Activated B cell treated with CpG ODN at 0.5 μM for 24 hours (primary cell): ENCODE measurements at places on chromosomes 2 and 18. TPM values are rescaled to one million over a fixed set of nuclear protein-coding genes. Genes with fewer than 3 reads are reported as not detected.

TWIST2 gene
- total RNA-seq: not detected in 2 replicates

GPR155 gene
- total RNA-seq: 2.8 TPM in 2 replicates

ASPRV1 gene
- total RNA-seq: 0.47 and 0.56 TPM in 2 replicates

DCDC2C gene
- not detected in 2 replicates for total RNA-seq

GRB14 gene
- 0.71 TPM in 1 of 2 replicates, not detected in the other for total RNA-seq

DNA sequence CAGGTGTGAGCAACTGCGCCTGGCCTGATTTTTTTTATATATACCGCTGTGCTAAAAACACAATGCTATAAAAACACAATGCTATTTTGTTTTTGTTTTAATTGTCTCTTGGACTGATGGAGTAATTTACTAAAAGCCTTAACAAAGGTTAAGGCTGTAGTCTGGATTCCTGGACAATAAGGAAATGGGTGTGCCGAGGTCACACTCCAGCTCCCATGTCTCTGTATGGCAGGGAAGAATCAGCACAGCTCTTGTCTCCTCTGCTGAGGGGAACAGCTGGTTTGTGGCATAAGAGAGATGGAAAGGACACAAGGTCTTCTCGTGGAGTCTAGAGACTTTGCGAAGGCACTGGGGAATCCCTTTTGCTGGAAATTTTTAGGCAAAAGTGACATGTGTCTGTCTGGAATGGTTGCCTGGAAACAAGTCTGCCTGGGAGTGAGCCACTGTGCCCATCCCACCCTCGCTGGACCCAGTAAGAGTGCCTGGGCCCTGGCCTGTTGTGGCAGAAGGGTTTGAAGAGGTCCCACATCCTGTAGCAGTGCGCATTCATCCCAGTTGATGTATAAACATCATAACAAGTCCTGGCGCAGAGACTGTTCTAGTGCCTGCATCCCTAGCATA, 73.1 kb downstream of the MAPK4 start:
- no peak overlapping the region for H3K4me3 ChIP-seq
- no peak overlapping the region for H3K27ac ChIP-seq
- no peaks in the 10 kb centered on the region for H3K36me3 ChIP-seq
- no peak for DNase-seq

DNA sequence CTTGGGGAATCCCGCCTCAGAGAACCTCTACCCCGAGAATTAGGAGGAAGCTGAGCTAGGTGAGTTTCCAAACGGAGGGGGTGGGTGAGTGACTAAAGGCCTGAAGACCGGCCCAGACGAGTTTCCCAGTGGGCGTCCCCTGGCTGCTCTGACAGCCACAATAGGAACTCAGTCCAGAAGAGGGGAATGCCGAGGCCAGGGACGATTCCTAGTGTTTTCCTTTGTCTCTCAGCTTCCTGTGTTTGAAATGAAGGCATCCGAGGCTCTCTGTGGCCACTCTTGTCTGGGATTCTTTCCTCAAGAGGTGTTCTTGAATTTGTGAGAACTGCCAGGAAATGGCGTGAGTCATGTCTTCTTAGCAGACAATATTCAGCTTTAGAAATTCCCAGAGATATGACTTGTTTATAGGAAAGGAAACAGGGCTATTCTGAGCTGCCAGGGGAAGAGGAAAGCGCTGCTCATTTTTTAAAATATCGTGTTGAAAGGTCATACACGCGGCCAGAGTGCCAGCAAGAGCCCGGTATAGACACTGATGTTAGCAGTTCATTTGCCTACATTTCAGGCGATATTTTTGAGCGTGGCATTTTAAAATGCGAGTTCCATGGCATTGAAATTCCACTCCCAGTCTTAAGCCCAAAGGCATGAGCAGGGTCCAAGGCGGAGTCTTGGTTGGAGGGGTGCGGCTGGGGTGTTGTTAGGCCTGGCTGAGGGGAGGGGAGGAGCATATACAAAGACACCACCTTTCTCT, 169.1 kb upstream of the KLF7 start:
- H3K27ac ChIP-seq: peak overlapping the region; percentile 68
- H3K27me3 ChIP-seq: no peaks in the 10 kb centered on the region
- H3K4me3 ChIP-seq: peak overlapping the region; percentile 57
- DNase-seq: no peak
- peaks cover 48% of the 10 kb centered on the region for H3K4me1 ChIP-seq

- DNase-seq: no peak
- H3K27ac ChIP-seq: no peak overlapping the region
- H3K36me3 ChIP-seq: no peaks in the 10 kb centered on the region
- peaks cover 6% of the 10 kb centered on the region for H3K4me1 ChIP-seq
- no peak overlapping the region for H3K4me3 ChIP-seq
- H3K27me3 ChIP-seq: no peaks in the 10 kb centered on the region
Observed at GRCh38 chr2:218079943-218080913, 11.2 kb downstream of the RUFY4 start.

- no peak overlapping the region for H3K4me3 ChIP-seq
- no peak for DNase-seq
- no peak overlapping the region for H3K27ac ChIP-seq
- peaks cover 6% of the 10 kb centered on the region for H3K36me3 ChIP-seq
- no peaks in the 10 kb centered on the region for H3K4me1 ChIP-seq
- H3K27me3 ChIP-seq: no peaks in the 10 kb centered on the region
Observed at GRCh38 chr2:169715379-169716237, 18.0 kb upstream of the KLHL23 start.

DNA sequence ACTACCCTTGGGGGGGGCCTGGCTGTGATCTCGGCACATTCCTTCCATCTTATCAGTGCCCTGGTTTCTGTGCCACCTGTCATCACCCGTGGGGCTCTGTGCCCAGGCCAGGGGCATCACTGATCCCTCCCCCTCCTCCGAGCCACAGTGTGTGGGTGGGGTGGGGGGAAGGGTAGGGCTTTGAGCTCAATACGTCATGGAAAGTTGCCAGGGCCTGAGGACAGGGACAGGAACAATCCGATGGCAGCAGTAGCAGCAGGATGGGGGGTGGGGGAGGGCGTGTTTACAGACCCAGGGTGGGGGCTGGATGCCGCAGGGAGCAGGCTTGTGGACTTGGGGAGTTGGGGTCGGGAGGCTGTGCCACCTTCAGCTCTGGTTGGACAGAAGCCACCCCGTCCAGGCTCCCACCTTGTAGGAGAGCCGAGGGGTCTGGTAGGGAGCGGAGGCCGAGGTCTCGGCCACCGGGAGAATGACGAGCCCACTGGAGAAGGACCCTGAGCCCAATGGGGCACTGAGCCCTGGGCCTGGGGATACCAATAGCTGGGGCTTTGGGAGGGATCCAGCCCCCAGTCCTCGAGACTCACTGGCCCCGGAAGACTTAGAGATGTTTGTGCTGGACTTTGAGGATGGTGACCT, 3.5 kb downstream of the SLC4A3 start:
- no peak overlapping the region for H3K27ac ChIP-seq
- DNase-seq: no peak
- no peak overlapping the region for H3K4me3 ChIP-seq
- H3K36me3 ChIP-seq: no peaks in the 10 kb centered on the region
- H3K4me1 ChIP-seq: peaks cover 7% of the 10 kb centered on the region

GRCh38 chr2:9004338-9005204, 1.1 kb upstream of the MBOAT2 start:
- H3K27me3 ChIP-seq: peaks cover 4% of the 10 kb centered on the region
- no peak for DNase-seq
- H3K27ac ChIP-seq: peak overlapping the region; percentile 25
- peaks cover 11% of the 10 kb centered on the region for H3K4me1 ChIP-seq

DNA sequence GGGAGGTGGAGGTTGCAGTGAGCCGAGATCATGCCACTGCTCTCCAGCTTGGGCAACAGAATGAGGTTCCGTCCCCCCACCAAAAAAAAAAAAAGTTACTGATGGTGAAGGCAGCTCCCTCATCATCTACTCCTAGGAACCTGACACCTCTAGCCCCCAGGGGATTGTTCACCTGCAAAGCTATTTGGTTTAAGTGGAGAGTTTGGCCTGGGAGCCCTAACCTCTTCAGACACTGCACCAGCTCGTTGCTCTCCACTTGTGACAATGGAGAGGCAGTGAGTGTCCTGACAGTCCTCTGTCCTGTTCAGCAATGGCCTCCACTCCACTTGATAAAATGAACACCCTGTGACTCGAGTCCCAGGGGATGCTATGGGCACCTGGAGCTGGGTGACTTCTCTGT, 43.5 kb downstream of the ATP6V1C2 start:
- H3K36me3 ChIP-seq: no peaks in the 10 kb centered on the region
- H3K27me3 ChIP-seq: no peaks in the 10 kb centered on the region
- H3K4me3 ChIP-seq: no peak overlapping the region
- no peak for DNase-seq

DNA sequence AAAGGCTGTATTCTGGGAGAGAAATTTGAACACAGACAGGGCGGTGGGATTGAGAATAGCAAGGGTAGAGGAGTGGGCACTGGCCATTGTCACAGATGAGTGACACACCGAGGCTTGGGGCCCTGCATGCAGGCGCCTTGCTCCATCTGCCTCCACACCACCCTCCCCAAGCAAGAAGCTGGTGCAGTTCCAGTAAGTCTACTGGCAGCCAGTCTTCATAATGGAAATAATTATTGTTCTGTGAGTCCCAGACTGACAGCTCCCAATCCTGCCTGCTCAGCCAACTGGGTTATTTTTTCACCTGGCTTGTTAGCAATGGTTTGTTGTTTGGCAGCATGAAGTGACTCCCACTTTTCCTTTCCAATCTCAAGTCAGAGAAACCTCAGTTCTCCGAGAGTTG, 13.0 kb downstream of the TTC32 start:
- no peaks in the 10 kb centered on the region for H3K27me3 ChIP-seq
- H3K27ac ChIP-seq: no peak overlapping the region
- no peak for DNase-seq
- H3K4me1 ChIP-seq: peaks cover 32% of the 10 kb centered on the region
- peaks cover 5% of the 10 kb centered on the region for H3K36me3 ChIP-seq
- H3K4me3 ChIP-seq: no peak overlapping the region

DNA sequence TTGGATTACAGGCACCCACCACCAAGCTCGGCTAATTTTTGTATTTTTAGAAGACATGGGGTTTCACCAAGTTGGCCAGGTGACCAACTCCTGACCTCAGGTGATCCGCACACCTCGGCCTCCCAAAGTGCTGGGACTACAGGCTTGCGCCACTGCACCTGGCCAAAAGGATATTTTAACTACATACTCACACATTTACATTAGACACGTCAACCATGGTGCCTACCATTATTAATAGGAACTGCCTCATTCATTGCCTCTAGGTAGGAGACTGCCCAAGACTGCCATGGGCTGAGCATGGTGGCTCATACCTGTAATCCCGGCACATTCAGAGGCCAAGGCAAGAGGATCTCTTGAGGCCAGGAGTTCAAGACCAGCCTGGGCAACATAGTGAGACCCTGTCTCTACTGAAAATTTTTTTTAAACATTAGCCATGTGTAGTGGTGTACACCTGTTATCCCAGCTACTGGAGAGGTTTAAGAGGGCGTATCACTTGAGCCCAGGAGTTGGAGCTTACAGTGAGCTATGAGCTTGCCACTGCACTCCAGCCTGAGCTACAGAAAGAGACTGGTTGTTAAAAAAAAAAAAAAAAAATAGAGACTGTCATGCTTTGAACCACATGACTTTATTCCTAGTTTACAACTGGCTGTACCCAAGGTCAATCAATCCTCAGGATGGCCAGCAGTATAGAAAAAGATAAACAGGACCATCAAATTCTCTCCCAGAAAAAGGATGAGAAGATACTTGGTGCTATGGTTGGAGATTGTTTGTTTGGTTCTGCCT, 31.1 kb upstream of the EPC2 start:
- no peak overlapping the region for H3K27ac ChIP-seq
- no peak overlapping the region for H3K4me3 ChIP-seq
- no peaks in the 10 kb centered on the region for H3K27me3 ChIP-seq

DNA sequence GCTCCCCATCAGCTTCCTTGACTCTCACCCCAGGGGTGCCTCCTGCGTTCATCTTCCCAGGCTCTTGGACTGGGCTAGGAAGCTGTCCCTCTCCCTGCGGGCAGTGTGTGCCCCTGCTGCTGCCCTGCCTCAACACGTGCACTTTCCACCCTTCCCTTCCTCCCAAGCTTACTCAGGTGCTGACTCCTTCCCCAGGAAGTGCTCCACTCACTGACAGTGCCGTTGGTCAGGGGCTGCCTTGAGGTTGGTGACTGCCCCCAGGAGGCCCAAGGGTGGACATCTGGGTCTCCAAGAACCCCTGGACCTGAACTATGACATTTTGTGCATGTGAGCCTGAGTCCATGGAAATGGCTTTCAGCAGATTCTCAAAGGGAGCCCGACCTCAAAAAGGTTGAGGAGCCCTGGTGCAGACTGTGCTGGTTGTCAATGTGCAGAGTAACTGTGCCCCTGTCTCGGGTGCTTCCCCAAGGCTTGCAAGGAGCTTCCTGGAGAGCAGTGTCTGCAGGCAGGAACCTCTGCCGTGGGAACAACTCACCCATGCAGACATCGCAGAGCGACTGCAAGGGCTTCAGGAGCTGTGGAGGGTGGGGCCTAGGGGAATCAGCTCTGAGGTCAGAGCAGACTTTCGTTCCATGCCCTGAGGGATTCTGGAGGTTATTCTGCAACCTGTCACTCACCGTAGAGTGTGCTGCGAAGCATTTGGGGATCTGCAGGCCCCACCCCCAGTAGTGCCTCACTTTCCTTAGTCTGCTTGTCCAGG, 116.5 kb upstream of the MCFD2 start:
- no peaks in the 10 kb centered on the region for H3K27me3 ChIP-seq
- peaks cover 42% of the 10 kb centered on the region for H3K4me1 ChIP-seq
- peaks cover 90% of the 10 kb centered on the region for H3K36me3 ChIP-seq

DNA sequence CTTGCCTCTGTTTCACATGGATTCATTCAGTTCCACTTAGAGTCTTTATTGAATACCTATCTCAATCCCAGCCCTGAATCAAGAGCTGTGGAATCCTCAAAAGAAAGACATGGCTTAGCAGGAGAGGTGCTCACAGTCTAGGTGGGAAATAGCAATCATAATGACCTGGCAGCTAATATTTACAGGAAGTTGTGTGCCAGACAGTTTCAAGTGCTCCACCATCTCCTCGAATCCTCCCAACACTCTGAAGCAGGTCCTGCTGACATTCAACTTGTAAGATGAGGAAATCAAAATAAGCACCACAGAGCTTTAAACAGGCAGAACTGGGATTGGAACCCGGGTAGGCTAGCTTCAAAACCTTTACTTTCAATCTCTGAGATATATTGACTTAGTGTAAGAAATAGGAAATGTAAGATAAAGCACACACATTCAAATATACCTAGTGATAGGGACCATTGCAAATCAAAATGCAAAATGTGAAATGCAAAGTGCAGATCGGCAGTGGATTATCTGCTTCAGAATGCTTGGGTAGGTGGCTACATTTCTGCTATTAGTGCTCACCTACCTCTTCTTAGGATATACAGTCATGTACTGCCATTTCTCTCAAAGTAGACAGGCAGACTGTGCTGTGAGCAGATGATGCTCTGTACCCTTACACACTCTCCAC, 182.0 kb downstream of the PRKCE start:
- peaks cover 66% of the 10 kb centered on the region for H3K4me1 ChIP-seq
- no peak for DNase-seq
- peak overlapping the region; percentile 94 for H3K27ac ChIP-seq
- peak overlapping the region; percentile 39 for H3K4me3 ChIP-seq
- H3K27me3 ChIP-seq: no peaks in the 10 kb centered on the region

GRCh38 chr2:204184226-204184625, 247.7 kb downstream of the ICOS start:
- DNase-seq: no peak
- H3K4me1 ChIP-seq: no peaks in the 10 kb centered on the region
- no peak overlapping the region for H3K27ac ChIP-seq
- no peaks in the 10 kb centered on the region for H3K36me3 ChIP-seq
- H3K4me3 ChIP-seq: no peak overlapping the region
- H3K27me3 ChIP-seq: no peaks in the 10 kb centered on the region
